ENCODE measurements at places on chromosomes 3 and 15. TPM values are rescaled to one million over a fixed set of nuclear protein-coding genes. Genes with fewer than 3 reads are reported as not detected.

ECE2 gene
- total RNA-seq = not detected

SAMMSON gene
- not detected for total RNA-seq

BNC1 gene
- not detected for total RNA-seq

EPHB3 gene
- total RNA-seq = not detected

GOLGA6B gene
- total RNA-seq = not detected

DNA sequence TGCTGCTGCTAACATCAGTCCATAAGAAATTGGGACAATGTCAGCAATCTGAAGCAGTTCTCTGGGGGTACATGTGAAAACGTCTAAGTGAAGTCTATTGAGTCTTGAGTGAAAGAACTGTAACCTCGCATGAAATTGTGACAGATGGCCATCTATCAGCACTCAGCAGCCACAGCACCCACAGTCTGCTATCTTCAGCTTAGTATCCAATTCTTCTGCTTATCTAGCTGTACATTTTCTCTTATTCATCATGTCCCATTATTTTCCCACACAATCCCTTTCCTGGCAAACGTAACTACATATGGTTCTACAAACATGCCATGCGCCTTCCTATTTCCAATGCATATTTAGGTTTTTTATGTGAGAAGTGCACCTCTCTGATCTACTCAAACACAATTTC is 629.7 kb downstream of the NTRK3 start:
- DNase-seq = no peak
- H3K4me1 ChIP-seq = no peaks in the 10 kb centered on the region
- H3K27me3 ChIP-seq = no peaks in the 10 kb centered on the region
- H3K27ac ChIP-seq = no peak overlapping the region
- no peaks in the 10 kb centered on the region for H3K36me3 ChIP-seq

GRCh38 chr3:122012821-122013220 is 9.2 kb downstream of the ILDR1 start:
- H3K27me3 ChIP-seq = peaks cover 21% of the 10 kb centered on the region
- no peaks in the 10 kb centered on the region for H3K36me3 ChIP-seq
- DNase-seq = no peak

- no peaks in the 10 kb centered on the region for H3K36me3 ChIP-seq
- peaks cover 25% of the 10 kb centered on the region for H3K4me1 ChIP-seq
- DNase-seq = no peak
- H3K4me3 ChIP-seq = no peak overlapping the region
- H3K27ac ChIP-seq = no peak overlapping the region
These were observed 730 bp downstream of the FETUB start for GRCh38 chr3:186640929-186641328.

DNA sequence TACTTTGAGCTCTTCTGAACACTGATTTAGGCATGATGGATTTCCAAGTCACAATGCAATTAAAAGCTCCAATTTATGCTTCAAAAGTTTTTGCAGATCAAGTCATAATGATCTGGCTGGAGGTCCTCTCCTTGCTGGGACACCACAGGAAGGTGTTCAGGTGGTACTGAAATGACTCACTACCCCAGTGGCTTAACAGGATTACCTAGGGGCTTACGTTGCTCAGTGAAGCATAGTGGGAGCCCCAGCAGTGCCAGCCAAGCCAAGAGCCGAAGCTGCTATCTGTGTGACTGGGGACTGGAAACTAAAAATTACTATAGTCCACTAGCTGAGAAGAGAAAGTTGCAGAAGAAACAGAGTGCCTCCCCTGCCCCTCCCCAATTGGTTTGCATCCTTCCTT is 110.1 kb upstream of the LPP start:
- H3K4me3 ChIP-seq = no peak overlapping the region
- no peak overlapping the region for H3K27ac ChIP-seq
- H3K27me3 ChIP-seq = peaks cover 2% of the 10 kb centered on the region
- H3K36me3 ChIP-seq = no peaks in the 10 kb centered on the region

GRCh38 chr3:18134386-18135059 is 290.6 kb downstream of the SATB1 start:
- no peaks in the 10 kb centered on the region for H3K36me3 ChIP-seq
- H3K4me1 ChIP-seq = peaks cover 6% of the 10 kb centered on the region
- no peak for DNase-seq
- H3K4me3 ChIP-seq = no peak overlapping the region

DNA sequence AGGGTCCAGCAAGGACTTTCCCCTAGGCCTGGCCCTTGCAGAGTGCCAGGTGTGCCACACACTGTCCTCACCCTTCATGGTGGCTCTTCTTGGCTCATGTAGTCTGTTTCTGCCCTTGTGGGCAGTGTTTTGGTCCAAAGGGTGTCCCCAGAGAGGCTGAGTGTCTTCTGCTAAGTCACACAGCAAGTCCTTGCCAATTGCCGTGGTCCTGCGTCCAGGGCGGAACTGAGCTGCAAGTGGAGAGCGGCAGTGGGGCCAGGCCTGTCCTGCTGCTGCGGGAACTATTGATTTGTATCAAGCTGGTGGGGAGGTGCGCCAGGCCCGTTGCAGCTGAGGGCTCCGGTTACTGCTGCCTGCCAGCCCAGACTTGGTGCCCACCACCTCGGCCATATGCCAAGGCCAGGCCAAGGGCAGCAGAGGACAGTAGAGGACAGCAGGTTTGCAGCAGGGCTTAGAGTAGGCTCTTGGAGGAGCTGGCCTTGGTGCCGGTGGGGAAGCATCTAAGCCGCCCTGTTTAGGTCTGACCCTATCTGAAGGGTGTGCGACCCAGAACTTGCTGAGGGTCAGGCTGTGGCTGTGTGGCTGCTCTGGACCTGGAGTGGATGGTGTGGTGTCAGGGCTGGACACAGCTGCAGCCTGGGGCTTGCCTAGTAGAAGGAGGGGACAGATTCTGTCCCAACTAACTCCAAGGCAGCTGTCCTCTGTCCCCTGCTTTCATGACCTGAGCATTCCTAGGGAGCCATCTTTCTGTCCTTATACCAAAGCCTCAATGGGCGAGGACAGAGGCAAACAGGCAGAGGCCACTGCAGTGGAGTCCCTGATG is 4.5 kb downstream of the AMIGO3 start:
- no peak for DNase-seq
- H3K4me3 ChIP-seq = no peak overlapping the region
- H3K27ac ChIP-seq = no peak overlapping the region
- no peaks in the 10 kb centered on the region for H3K36me3 ChIP-seq
- H3K27me3 ChIP-seq = no peaks in the 10 kb centered on the region

GRCh38 chr3:173913397-173913796 is 515.9 kb downstream of the NLGN1 start:
- no peak for DNase-seq
- H3K4me3 ChIP-seq = no peak overlapping the region
- H3K27ac ChIP-seq = no peak overlapping the region
- H3K27me3 ChIP-seq = no peaks in the 10 kb centered on the region
- no peaks in the 10 kb centered on the region for H3K36me3 ChIP-seq
- H3K4me1 ChIP-seq = no peaks in the 10 kb centered on the region

DNA sequence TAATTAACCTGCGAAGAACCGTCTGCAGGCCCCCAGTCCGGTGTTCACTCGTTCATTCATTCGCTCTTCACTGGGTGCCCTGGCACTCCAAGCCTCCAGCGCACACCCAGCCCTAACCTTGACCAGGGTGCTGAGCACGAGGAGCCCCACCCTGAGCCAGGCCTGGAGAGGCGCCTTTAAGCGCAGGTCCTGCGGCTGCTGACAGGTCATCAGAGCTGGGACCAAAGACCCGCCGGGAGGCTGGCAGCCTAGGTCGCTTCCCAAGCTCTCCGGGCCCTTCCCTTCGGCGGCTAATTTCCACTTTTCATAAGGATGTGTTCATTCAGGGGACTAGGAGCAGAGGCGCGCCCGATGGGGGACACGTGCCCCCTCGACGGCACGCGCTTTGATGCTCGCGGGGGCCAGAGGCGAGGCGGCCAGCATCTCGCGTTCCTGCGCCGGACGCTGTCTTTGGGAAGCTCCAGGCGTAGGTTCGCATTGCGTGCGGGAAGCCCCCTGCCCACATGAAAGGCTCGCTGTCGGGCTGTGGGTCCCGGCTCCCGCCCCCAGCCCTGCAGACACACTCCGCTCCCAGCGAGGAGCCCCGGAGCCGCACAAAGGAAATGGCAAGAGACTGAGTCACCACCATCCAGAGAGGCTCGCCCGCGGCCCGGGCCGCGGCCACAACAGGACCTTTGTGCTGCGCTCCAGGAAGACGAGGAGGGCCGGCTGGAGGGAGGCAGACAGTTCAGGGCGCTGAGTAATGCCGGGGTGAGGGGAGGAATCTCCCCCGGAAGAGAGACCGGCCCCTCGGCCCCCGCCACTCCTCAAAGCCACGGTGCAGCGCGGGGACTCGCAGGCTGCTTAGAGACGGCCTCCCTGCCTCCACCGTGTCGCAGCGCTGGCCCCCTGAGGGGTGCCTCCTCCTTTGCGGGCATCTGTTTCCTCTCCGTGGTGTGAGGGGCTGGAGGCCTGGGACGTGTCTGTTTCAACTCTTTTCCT is 266.4 kb upstream of the HES1 start:
- peaks cover 19% of the 10 kb centered on the region for H3K27me3 ChIP-seq
- DNase-seq = peak; percentile 70
- peaks cover 6% of the 10 kb centered on the region for H3K4me1 ChIP-seq
- no peak overlapping the region for H3K27ac ChIP-seq

- no peak for DNase-seq
- H3K36me3 ChIP-seq = no peaks in the 10 kb centered on the region
- H3K4me1 ChIP-seq = no peaks in the 10 kb centered on the region
- H3K27ac ChIP-seq = no peak overlapping the region
- H3K27me3 ChIP-seq = peaks cover 10% of the 10 kb centered on the region
These were observed 99.9 kb upstream of the GAP43 start for GRCh38 chr3:115523458-115523857.

- no peak for DNase-seq
- H3K36me3 ChIP-seq = peaks cover 4% of the 10 kb centered on the region
- peaks cover 32% of the 10 kb centered on the region for H3K4me1 ChIP-seq
- H3K4me3 ChIP-seq = no peak overlapping the region
These were observed 37.9 kb downstream of the GASK1A start for GRCh38 chr3:43017004-43017403.

- no peak for DNase-seq
- H3K27me3 ChIP-seq = no peaks in the 10 kb centered on the region
- H3K4me3 ChIP-seq = no peak overlapping the region
- H3K27ac ChIP-seq = no peak overlapping the region
These were observed 911.6 kb upstream of the ARPP21 start for GRCh38 chr3:34727700-34728099.

- H3K36me3 ChIP-seq = no peaks in the 10 kb centered on the region
- no peak overlapping the region for H3K27ac ChIP-seq
- H3K27me3 ChIP-seq = peaks cover 17% of the 10 kb centered on the region
- H3K4me1 ChIP-seq = no peaks in the 10 kb centered on the region
- DNase-seq = no peak
These were observed 12.4 kb upstream of the GREM1 start for GRCh38 chr15:32705446-32705845.

GRCh38 chr3:71022551-71023335 is 560.8 kb downstream of the FOXP1 start:
- H3K4me3 ChIP-seq = no peak overlapping the region
- H3K36me3 ChIP-seq = peaks cover 62% of the 10 kb centered on the region
- no peaks in the 10 kb centered on the region for H3K27me3 ChIP-seq
- H3K27ac ChIP-seq = peak overlapping the region; percentile 5
- no peak for DNase-seq

DNA sequence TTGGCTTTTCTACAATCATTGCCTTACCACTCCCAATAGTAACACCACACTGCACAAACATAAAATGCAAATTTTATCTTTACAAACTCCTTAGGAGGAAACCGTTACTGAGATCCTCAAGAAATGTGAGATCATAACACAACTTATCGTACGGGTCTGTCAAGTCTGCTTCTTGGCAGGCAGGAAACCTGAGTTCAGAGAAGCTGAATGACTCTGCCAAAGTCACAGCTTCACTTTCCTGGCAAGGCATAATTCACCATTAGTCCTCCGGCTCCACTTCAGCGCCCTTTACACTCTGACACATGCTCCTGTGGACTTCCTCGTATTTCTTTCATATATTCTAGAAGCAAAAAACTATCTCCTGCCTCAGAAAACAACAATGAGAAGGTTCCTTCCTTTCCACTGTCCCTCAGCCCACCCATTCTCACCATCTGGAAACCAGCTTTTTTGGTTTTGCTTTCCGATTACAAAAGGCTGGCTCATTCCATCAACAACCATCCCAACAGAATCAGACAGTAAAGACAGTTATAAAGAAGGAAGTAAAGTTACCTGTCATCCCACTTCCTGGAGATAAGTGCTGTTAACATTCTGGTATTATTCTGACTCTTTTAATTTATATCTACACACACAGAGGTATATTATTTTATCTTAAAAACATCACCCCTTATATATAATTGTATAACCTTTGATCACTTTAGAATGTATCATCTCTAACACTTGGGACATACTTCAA is 223.4 kb downstream of the STT3B start:
- H3K4me1 ChIP-seq = peaks cover 26% of the 10 kb centered on the region
- peak; percentile 52 for DNase-seq
- H3K27ac ChIP-seq = peak overlapping the region; percentile 93
- no peaks in the 10 kb centered on the region for H3K36me3 ChIP-seq

- H3K36me3 ChIP-seq = no peaks in the 10 kb centered on the region
- DNase-seq = no peak
- no peak within 1 kb of the TSS for H3K27ac ChIP-seq
- H3K27me3 ChIP-seq = peaks cover 7% of the 10 kb centered on the region
These were observed at the start of gene EPB42 for GRCh38 chr15:43220991-43221403. EPB42 (minus strand) TSS chr15:43221018; CDS start chr15:43220825, 193 bp downstream.

DNA sequence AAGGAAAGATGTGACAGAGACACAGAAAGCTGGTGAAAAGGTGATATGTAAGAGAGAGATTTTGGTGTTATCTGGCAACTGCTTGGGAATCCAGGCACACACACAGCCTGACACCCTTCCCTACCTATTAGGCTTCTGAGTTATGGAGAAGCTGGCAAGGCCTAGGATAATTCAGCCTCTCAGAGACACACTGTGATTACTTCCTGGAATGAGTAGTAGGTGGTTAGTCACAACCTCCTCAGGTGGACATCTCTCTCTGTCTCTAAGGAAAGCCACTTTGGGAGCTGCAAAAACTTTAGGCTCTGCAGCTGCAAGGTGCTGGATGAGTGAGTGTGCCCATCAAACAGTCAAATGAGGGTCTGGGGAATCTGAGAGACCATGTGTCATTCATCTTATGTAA is 201.9 kb downstream of the PDCD6IP start:
- H3K4me3 ChIP-seq = no peak overlapping the region
- no peak overlapping the region for H3K27ac ChIP-seq
- no peak for DNase-seq
- H3K27me3 ChIP-seq = no peaks in the 10 kb centered on the region
- H3K4me1 ChIP-seq = no peaks in the 10 kb centered on the region
